Cardiac muscle cell (in vitro differentiated cells and primary cell): ENCODE measurements at places on chromosomes 4 and X.

- no peak overlapping the region for H3K27ac ChIP-seq
- no peak overlapping the region for H3K4me3 ChIP-seq
- H3K4me1 ChIP-seq: peaks cover 6% of the 10 kb centered on the region
- no peaks in the 10 kb centered on the region for H3K36me3 ChIP-seq
- DNase-seq: no peak
Observed at GRCh38 chrX:19960913-19961312, 29.9 kb downstream of the BCLAF3 start.

DNA sequence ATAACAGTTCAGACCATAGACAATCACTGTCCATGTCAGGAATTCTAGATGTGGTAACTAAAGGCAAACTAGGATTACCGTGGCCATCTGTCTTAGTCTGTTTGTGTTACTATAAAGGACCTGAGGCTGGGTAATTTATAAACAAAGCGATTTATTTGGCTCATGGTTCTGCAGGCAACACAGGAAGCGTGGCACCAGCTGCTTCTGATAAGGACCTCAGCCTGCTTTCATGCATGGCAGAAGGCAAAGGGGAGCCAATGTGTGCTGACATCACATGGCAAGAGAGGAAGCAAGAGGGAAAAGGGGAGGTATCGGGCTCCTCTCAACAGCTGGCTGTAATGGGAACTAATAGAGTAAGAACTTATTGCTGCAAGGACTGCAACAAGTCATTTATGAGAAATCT lies 376.7 kb downstream of the GPM6A start:
- H3K36me3 ChIP-seq: no peaks in the 10 kb centered on the region
- H3K27ac ChIP-seq: no peak overlapping the region
- DNase-seq: no peak
- no peaks in the 10 kb centered on the region for H3K27me3 ChIP-seq
- H3K4me3 ChIP-seq: no peak overlapping the region
- no peaks in the 10 kb centered on the region for H3K4me1 ChIP-seq

DNA sequence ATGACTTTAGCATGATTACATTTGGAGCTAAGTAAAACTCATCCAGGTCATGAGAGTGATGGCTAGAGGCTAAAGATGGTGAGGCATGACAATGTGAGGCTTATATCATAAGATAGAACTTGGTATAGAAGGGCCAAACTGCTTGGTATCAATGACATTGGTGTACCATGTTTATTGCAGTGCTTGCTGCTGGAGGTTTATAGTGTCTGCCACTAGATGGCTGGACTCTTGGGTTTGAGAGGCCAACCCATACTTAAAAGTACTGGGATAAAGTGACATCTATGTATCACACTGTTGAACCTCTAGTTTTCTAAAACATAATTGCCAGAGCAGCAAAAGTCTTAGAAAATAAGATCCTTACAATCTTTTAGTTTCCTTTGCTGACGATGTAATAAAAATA lies 83.0 kb upstream of the TACR3 start:
- H3K4me3 ChIP-seq: no peak overlapping the region
- H3K27me3 ChIP-seq: no peaks in the 10 kb centered on the region
- no peaks in the 10 kb centered on the region for H3K36me3 ChIP-seq
- DNase-seq: no peak

DNA sequence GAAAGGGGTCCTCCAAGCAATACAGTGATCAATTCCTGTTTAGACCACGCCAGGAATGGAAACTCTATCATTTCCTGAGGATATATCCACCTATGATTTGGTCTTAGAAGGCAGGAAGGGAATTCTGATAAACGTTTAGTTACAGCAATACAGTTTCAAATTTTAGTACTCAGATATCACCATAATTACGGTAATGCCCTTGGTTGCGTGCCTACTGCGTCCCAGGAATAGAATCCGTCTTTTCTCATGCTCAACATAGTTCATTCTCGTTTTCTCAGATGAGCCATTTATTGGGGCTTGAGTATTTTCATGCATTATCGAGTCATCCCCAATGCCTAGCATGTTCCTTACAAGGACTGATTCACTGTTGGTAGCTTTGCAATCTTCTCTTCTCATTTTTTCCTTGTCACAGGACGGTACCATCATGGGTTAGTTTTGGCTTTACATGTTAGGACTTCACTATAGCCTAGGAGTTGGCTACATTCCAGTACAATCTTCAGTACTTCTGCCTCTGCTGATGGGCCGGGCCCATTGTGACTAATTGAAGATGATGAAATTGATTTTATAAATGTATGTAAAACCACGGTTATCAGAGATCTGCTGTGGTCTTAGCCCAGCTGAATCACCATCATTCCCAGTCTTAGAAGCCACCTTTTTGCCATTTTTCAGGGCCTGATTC lies 4.4 kb upstream of the PRKX start:
- H3K36me3 ChIP-seq: no peaks in the 10 kb centered on the region
- no peak for DNase-seq
- no peak overlapping the region for H3K27ac ChIP-seq
- H3K27me3 ChIP-seq: peaks cover 21% of the 10 kb centered on the region
- H3K4me3 ChIP-seq: no peak overlapping the region

DNA sequence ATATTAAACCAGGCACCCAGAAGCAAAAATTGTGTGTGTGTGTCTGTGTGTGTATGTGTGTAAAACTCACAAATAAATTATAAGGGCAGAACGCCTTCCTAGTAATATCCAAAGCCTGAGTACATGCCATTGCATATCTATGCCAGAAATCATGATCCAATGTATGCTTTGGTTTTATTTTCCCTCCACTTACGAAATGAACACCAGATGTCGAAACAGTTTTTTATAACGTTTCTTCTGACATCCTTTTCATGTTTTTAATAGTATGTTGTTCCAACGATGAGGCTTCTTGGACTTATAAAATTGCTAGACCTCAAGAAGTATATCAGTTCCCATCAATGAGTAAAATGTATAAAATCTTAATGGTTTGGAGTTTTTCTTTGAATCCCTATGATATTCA lies 55.4 kb downstream of the KCNIP4 start:
- H3K4me3 ChIP-seq: no peak overlapping the region
- no peaks in the 10 kb centered on the region for H3K4me1 ChIP-seq
- DNase-seq: no peak
- no peak overlapping the region for H3K27ac ChIP-seq

GRCh38 chr4:39118034-39118658 lies 56.1 kb downstream of the KLHL5 start:
- no peaks in the 10 kb centered on the region for H3K36me3 ChIP-seq
- H3K27ac ChIP-seq: no peak overlapping the region
- H3K4me1 ChIP-seq: no peaks in the 10 kb centered on the region
- DNase-seq: no peak

GRCh38 chr4:153326513-153326912 lies 18.0 kb upstream of the MND1 start:
- no peak overlapping the region for H3K4me3 ChIP-seq
- H3K27me3 ChIP-seq: no peaks in the 10 kb centered on the region
- H3K27ac ChIP-seq: no peak overlapping the region
- peak; percentile 40 for DNase-seq
- peaks cover 12% of the 10 kb centered on the region for H3K36me3 ChIP-seq
- H3K4me1 ChIP-seq: no peaks in the 10 kb centered on the region

DNA sequence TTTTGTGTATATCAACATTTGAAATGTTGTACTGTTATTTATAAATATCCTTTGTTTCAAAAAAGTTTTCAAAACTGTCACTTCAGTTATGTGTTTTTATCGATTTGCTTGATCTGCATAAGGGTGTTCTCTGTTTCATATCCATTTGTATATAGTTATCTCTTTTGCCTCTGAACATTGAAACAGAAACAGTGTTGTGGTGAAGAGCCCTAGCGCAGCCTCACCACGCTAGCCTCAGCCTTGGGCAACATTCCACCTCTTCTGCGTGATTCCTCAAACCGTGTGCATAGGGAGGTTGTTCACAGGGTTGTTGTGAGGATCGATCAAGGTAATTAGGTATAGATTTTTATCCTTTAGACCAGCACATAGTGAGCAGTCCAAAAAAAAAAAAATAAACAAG lies 287.0 kb upstream of the GALNT7 start:
- no peak overlapping the region for H3K27ac ChIP-seq
- no peak for DNase-seq
- no peaks in the 10 kb centered on the region for H3K36me3 ChIP-seq
- H3K4me3 ChIP-seq: no peak overlapping the region
- no peaks in the 10 kb centered on the region for H3K27me3 ChIP-seq

DNA sequence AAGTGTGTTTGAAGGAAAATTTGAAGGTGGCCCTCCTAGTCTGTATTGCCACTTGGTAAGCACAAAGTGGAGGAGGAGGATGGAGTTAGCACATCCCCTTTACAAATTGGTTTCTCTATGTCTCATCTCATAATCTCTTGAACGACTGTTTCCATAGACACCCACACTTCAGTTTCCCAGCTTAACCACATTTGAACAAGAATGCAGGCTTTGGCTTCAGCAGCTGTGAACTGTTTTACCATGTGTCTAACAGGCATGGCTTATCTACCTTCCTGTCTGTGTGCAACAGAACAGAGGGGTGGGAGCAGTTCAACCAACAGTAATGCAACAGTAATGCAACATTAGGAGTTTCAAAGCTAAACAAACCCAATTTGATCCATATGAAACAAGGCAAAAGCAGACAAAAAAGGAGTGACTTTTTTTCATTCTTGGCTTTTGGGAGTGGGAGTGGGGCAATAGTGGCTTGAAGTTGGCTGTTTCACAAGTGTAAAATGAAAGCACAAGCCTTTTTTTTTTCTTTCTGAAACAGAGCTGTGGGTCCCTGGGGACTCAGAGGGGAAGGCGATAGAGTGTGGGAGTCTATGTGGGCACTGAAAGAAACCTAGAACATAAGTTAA lies 108.0 kb downstream of the ITM2A start:
- H3K4me1 ChIP-seq: no peaks in the 10 kb centered on the region
- no peaks in the 10 kb centered on the region for H3K27me3 ChIP-seq
- H3K4me3 ChIP-seq: no peak overlapping the region
- DNase-seq: no peak
- H3K27ac ChIP-seq: no peak overlapping the region

DNA sequence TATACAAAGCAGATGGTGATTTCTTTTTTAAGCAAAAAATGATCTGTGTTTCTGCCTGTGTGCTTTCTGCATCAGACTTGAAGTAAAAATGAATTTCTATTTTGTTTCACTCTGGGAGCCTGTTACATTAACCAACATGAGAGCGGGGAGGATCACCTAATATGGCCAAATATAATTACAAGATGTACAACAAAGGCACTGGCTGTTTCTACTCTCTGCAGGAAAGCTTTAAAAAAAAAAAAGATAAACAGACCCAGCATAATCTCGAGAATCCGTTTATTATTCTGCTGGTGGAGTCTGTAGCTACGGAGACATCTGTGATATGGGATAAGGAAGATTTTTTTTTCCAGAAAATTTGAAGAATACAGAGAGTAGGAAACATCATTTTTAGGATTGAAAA lies 103.6 kb downstream of the COMMD8 start:
- H3K4me1 ChIP-seq: no peaks in the 10 kb centered on the region
- no peak for DNase-seq
- H3K27ac ChIP-seq: no peak overlapping the region
- no peaks in the 10 kb centered on the region for H3K36me3 ChIP-seq
- no peaks in the 10 kb centered on the region for H3K27me3 ChIP-seq
- H3K4me3 ChIP-seq: no peak overlapping the region

- H3K4me1 ChIP-seq: no peaks in the 10 kb centered on the region
- no peaks in the 10 kb centered on the region for H3K36me3 ChIP-seq
- DNase-seq: no peak
- no peak overlapping the region for H3K27ac ChIP-seq
Observed at GRCh38 chr4:70437197-70437596, 34.8 kb upstream of the MUC7 start.

- no peak overlapping the region for H3K27ac ChIP-seq
- peaks cover 13% of the 10 kb centered on the region for H3K4me1 ChIP-seq
- peak; percentile 67 for DNase-seq
- no peaks in the 10 kb centered on the region for H3K36me3 ChIP-seq
Observed at GRCh38 chrX:34918856-34919255, 23.7 kb upstream of the FAM47B start.

- no peak for DNase-seq
- no peak overlapping the region for H3K4me3 ChIP-seq
- no peak overlapping the region for H3K27ac ChIP-seq
- no peaks in the 10 kb centered on the region for H3K36me3 ChIP-seq
Observed at GRCh38 chrX:14546190-14546589, 16.9 kb downstream of the GLRA2 start.

- H3K27me3 ChIP-seq: no peaks in the 10 kb centered on the region
- H3K36me3 ChIP-seq: no peaks in the 10 kb centered on the region
- no peaks in the 10 kb centered on the region for H3K4me1 ChIP-seq
- H3K27ac ChIP-seq: no peak overlapping the region
- no peak overlapping the region for H3K4me3 ChIP-seq
Observed at GRCh38 chr4:70402762-70403161, 5.0 kb downstream of the OPRPN start.

GRCh38 chr4:186643501-186644310 lies 80.0 kb downstream of the FAT1 start:
- DNase-seq: no peak
- H3K27ac ChIP-seq: no peak overlapping the region
- peaks cover 14% of the 10 kb centered on the region for H3K4me1 ChIP-seq
- H3K4me3 ChIP-seq: no peak overlapping the region

GRCh38 chr4:26076000-26076587 lies 162.1 kb downstream of the SMIM20 start:
- no peaks in the 10 kb centered on the region for H3K27me3 ChIP-seq
- no peak for DNase-seq
- H3K27ac ChIP-seq: no peak overlapping the region
- H3K4me1 ChIP-seq: no peaks in the 10 kb centered on the region

- H3K4me1 ChIP-seq: no peaks in the 10 kb centered on the region
- no peak overlapping the region for H3K27ac ChIP-seq
- H3K27me3 ChIP-seq: no peaks in the 10 kb centered on the region
- DNase-seq: no peak
- no peaks in the 10 kb centered on the region for H3K36me3 ChIP-seq
Observed at GRCh38 chrX:154594491-154594890, 9.6 kb downstream of the CTAG1A start.

DNA sequence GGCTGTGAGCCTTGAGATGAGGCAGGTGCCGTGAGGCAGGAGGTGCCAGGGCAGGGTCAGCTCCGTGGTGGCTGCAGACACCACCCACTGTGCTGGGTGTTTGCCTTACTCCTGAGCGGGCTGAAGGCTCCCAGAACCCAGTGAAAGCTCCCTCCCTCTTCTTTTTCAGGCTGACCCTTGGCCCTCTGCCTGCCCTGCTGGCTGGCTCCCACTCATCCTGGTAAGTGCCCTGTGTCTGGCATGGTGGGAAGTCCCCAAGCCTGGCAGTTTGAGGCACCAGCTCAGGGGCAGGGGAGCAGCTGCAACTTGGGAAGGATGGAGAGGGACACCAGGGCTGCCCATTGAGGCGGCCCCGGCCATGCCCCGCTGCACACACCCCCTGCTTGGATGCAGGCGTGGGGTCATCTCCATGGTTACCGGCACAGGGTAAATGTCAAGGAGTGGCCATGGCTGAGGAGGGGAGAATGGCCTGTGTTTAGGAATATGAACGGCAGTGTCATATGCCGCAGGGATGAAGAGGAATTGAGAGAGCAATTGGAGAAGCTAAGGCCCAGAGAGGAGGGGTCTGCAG lies 16.8 kb downstream of the SH3BP2 start:
- DNase-seq: no peak
- no peaks in the 10 kb centered on the region for H3K36me3 ChIP-seq
- H3K27ac ChIP-seq: no peak overlapping the region
- H3K4me1 ChIP-seq: peaks cover 9% of the 10 kb centered on the region
- no peaks in the 10 kb centered on the region for H3K27me3 ChIP-seq

GRCh38 chr4:38461342-38461741 lies 202.7 kb upstream of the KLF3 start:
- no peak overlapping the region for H3K27ac ChIP-seq
- H3K4me1 ChIP-seq: no peaks in the 10 kb centered on the region
- H3K27me3 ChIP-seq: no peaks in the 10 kb centered on the region
- H3K4me3 ChIP-seq: no peak overlapping the region
- no peak for DNase-seq

GRCh38 chr4:104728380-104729122 lies 233.9 kb upstream of the CXXC4 start:
- H3K4me1 ChIP-seq: peaks cover 16% of the 10 kb centered on the region
- no peak for DNase-seq
- H3K27ac ChIP-seq: no peak overlapping the region
- no peaks in the 10 kb centered on the region for H3K36me3 ChIP-seq
